ENCODE measurements at places on chromosomes 7 and 10.

- H3K36me3 ChIP-seq = no peaks in the 10 kb centered on the region
- H3K4me3 ChIP-seq = no peak overlapping the region
- H3K27ac ChIP-seq = no peak overlapping the region
- peak; percentile 88 for DNase-seq
- H3K4me1 ChIP-seq = no peaks in the 10 kb centered on the region
Observed at GRCh38 chr10:126749015-126749655, 78.6 kb upstream of the C10orf90 start.

- no peak overlapping the region for H3K4me3 ChIP-seq
- no peak overlapping the region for H3K27ac ChIP-seq
- no peak for DNase-seq
- no peaks in the 10 kb centered on the region for H3K4me1 ChIP-seq
Observed at GRCh38 chr7:108326938-108327337, 129.3 kb downstream of the NRCAM start.

GRCh38 chr10:109889867-109890266 lies 33.4 kb downstream of the XPNPEP1 start:
- no peaks in the 10 kb centered on the region for H3K36me3 ChIP-seq
- H3K4me1 ChIP-seq = peaks cover 26% of the 10 kb centered on the region
- DNase-seq = no peak
- no peak overlapping the region for H3K4me3 ChIP-seq
- no peak overlapping the region for H3K27ac ChIP-seq

- no peaks in the 10 kb centered on the region for H3K36me3 ChIP-seq
- H3K27ac ChIP-seq = no peak overlapping the region
- no peaks in the 10 kb centered on the region for H3K27me3 ChIP-seq
- no peak overlapping the region for H3K4me3 ChIP-seq
Observed at GRCh38 chr10:114310346-114310745, 71.3 kb downstream of the VWA2 start.

DNA sequence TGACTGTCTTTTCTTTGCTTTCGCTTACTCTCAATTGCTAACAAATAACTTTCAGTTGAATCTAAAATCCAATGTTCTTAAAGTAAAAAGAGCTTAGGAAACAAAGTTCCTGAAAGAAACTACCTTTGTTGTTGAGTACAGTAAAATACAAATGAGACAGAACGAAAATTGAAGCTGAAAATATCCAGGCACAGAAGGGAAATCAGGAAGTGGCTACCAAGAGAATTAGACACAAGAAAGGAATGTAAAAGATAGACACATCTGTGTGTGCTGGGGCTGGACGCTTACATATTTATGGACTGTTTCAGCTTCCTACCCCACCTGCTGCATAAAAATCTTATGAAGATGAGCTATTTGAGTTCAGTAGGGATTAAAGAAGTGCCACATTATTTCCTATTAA lies 161.7 kb upstream of the PLXDC2 start:
- H3K36me3 ChIP-seq = no peaks in the 10 kb centered on the region
- H3K4me3 ChIP-seq = no peak overlapping the region
- no peaks in the 10 kb centered on the region for H3K27me3 ChIP-seq
- H3K4me1 ChIP-seq = peaks cover 11% of the 10 kb centered on the region

- H3K4me3 ChIP-seq = no peak overlapping the region
- no peaks in the 10 kb centered on the region for H3K27me3 ChIP-seq
- peaks cover 59% of the 10 kb centered on the region for H3K4me1 ChIP-seq
- H3K27ac ChIP-seq = peak overlapping the region; percentile 62
Observed at GRCh38 chr7:137986252-137987017, 15.5 kb downstream of the CREB3L2 start.

- H3K4me3 ChIP-seq = no peak overlapping the region
- no peaks in the 10 kb centered on the region for H3K36me3 ChIP-seq
- H3K4me1 ChIP-seq = peaks cover 3% of the 10 kb centered on the region
- DNase-seq = no peak
- H3K27me3 ChIP-seq = no peaks in the 10 kb centered on the region
- H3K27ac ChIP-seq = no peak overlapping the region
Observed at GRCh38 chr10:13893926-13894325, 307.2 kb downstream of the PRPF18 start.

DNA sequence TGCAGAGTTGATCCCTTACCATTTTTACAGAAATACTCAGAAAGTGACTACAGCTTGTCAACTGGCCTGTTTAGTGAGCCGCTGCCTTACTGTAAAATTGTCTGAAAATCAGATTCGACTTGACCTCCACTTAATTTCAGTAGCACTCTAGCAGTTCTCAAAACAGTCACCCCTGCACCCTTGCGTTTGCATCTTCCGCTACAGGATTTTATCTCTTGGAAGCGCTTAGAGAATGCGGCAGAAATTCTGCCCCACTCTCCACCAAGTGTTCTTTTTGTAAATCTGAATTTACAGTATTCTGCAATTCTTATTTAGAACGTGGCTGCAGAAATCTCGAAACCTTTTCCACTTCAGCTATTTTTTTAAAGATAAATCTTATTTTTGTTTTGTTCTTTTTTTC lies 1.9 kb upstream of the TWIST1 start:
- H3K4me3 ChIP-seq = no peak overlapping the region
- no peaks in the 10 kb centered on the region for H3K36me3 ChIP-seq
- peaks cover 9% of the 10 kb centered on the region for H3K4me1 ChIP-seq
- DNase-seq = no peak
- no peaks in the 10 kb centered on the region for H3K27me3 ChIP-seq

DNA sequence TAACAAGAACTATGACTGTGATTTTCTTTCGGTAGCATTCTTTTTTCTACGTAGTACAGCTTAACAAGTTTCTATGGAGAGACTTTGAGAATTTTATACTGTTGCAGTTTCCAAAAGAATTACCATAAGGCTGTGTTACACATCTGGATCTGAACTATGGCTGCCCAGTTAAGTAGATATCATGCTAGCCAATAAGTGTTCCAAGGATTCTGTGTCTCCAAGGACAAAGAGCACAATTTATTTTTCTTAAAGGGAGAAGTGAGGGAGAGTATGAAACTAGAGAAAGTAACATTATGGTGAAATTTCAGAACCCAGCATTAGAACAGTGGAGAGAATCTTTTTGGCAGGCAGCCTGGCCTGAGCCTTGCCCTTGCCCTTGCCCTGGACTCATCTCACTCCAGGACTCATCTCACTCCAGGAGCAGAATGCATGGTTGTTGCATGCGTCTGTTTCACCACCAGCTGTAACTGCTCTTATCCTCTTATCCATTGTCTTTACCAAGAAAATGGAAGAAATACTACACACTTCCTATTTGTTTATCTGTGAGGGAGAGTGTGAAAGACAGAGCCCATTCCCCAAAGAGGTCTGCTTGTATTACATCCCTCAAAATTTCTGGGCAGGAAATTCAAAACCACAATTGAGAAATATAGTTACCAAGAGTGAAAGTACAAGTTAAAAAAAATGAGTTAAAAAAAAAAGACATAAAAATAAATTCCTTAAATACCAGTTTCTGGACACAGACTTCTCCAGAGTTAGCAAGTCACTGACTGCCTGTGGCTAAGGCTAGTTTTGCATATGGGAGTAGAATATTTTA lies 1067.5 kb downstream of the NRG3 start:
- DNase-seq = peak; percentile 46
- H3K36me3 ChIP-seq = no peaks in the 10 kb centered on the region
- H3K4me1 ChIP-seq = peaks cover 4% of the 10 kb centered on the region
- H3K4me3 ChIP-seq = no peak overlapping the region
- no peak overlapping the region for H3K27ac ChIP-seq

- H3K36me3 ChIP-seq = no peaks in the 10 kb centered on the region
- DNase-seq = no peak
- no peaks in the 10 kb centered on the region for H3K4me1 ChIP-seq
- no peak overlapping the region for H3K4me3 ChIP-seq
- H3K27ac ChIP-seq = no peak overlapping the region
Observed at GRCh38 chr10:64014281-64014680, 493.1 kb downstream of the REEP3 start.

GRCh38 chr10:77553311-77553710 lies 84.3 kb downstream of the KCNMA1 start:
- no peak overlapping the region for H3K4me3 ChIP-seq
- no peaks in the 10 kb centered on the region for H3K36me3 ChIP-seq

- DNase-seq = peak; percentile 72
- H3K27ac ChIP-seq = peak overlapping the region; percentile 12
- peaks cover 16% of the 10 kb centered on the region for H3K4me1 ChIP-seq
- no peaks in the 10 kb centered on the region for H3K36me3 ChIP-seq
Observed at GRCh38 chr10:5692461-5693358, 8.1 kb downstream of the TASOR2 start.

DNA sequence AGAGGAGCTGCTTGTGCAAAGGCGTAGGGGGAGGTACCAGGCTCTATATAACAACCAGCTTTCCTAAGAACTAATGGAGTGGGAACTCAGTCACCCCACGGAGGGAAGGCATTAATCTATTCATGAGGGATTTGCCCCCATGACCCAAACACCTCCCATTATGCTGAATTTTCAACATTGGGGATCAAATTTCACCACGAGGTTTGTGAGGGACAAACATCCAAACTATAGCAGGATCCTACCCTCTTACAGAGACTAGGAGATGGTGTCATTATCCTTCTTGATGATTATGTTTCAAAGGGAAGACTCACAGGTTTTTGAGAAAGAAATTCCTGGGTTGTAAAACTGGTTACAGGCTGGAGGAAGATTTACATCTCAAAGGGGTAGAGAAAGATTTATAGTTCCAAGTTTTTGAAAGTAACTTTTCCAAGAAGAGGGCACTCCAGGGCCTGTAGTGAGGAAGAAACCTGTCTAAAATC lies 295.0 kb upstream of the DKK1 start:
- H3K27ac ChIP-seq = no peak overlapping the region
- H3K4me1 ChIP-seq = no peaks in the 10 kb centered on the region
- H3K36me3 ChIP-seq = no peaks in the 10 kb centered on the region
- no peak for DNase-seq

GRCh38 chr7:113207931-113208330 lies 89.6 kb upstream of the SMIM30 start:
- H3K36me3 ChIP-seq = no peaks in the 10 kb centered on the region
- no peak overlapping the region for H3K4me3 ChIP-seq
- no peaks in the 10 kb centered on the region for H3K4me1 ChIP-seq
- H3K27ac ChIP-seq = no peak overlapping the region

GRCh38 chr10:1567152-1567551 lies 170.2 kb downstream of the ADARB2 start:
- no peaks in the 10 kb centered on the region for H3K36me3 ChIP-seq
- H3K4me3 ChIP-seq = no peak overlapping the region
- no peak overlapping the region for H3K27ac ChIP-seq
- no peaks in the 10 kb centered on the region for H3K4me1 ChIP-seq

GRCh38 chr10:49363309-49364031 lies 32.4 kb downstream of the DRGX start:
- H3K4me3 ChIP-seq = no peak overlapping the region
- no peak overlapping the region for H3K27ac ChIP-seq
- H3K36me3 ChIP-seq = no peaks in the 10 kb centered on the region
- no peak for DNase-seq
- no peaks in the 10 kb centered on the region for H3K27me3 ChIP-seq

DNA sequence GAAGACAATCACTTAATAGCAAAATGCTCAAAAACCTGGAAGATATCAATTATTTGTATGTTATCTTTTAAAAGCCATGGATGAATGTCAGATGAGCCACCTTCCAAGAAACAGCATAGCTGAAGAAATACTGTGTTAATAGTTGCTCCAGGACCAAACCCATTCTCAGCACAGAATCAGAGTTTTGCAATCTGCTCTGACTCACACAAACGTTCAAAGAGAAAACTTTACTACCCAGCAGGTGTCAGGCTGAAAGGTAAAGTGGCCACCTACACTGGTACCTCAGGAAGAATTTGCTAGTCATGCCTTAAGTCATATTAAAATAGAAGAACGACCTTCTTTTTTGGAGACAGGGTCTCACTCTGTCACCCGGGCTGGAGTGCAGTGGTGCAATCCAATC lies 526.5 kb downstream of the PARD3 start:
- no peaks in the 10 kb centered on the region for H3K27me3 ChIP-seq
- H3K36me3 ChIP-seq = no peaks in the 10 kb centered on the region
- H3K27ac ChIP-seq = no peak overlapping the region
- no peak for DNase-seq
- no peak overlapping the region for H3K4me3 ChIP-seq

DNA sequence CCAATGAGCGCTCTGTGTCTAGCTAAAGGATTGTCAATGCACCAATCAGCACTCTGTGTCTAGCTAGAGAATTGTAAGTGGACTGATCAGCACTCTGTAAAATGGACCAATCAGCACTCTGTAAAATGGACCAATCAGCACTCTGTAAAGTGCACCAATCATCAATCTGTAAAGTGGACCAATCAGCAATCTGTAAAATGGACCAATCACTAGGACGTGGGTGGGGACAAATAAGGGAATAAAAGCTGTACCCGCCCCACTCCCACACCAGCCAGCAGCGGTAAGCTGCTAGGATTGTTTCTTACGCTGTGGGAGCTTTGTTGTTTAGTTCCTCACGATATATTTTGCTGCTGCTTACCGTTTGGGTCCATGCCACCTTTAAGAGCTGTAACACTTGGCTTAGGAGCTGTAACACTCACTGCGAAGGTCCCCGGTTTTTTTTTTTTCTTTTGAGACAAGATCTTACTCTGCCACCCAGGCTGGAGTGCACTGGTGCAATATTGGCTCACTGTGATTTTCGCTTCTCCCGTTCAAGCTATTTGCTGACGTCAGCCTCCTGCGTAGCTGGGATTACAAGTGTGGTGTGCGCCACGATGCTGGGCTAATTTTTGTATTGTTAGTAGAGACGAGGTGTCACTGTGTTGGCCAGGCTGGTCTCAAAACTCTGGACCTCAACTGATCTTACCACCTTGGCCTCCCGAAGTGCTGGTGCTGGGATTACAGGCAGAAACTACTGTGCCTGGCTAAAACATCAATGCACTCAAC lies 184.8 kb downstream of the PTPN20 start:
- H3K27ac ChIP-seq = no peak overlapping the region
- DNase-seq = peak; percentile 66
- H3K4me3 ChIP-seq = peak overlapping the region; percentile 7
- no peaks in the 10 kb centered on the region for H3K4me1 ChIP-seq
- no peaks in the 10 kb centered on the region for H3K27me3 ChIP-seq
- H3K36me3 ChIP-seq = no peaks in the 10 kb centered on the region

- H3K4me3 ChIP-seq = no peak overlapping the region
- no peak overlapping the region for H3K27ac ChIP-seq
- no peaks in the 10 kb centered on the region for H3K27me3 ChIP-seq
- no peak for DNase-seq
- peaks cover 4% of the 10 kb centered on the region for H3K4me1 ChIP-seq
Observed at GRCh38 chr10:133221331-133221730, 8.7 kb upstream of the UTF1 start.

GRCh38 chr10:99709480-99710229 lies 22.3 kb downstream of the COX15 start:
- H3K36me3 ChIP-seq = no peaks in the 10 kb centered on the region
- H3K4me3 ChIP-seq = no peak overlapping the region
- peak overlapping the region; percentile 52 for H3K27ac ChIP-seq
- no peak for DNase-seq

GRCh38 chr10:29166713-29167112 lies 122.2 kb upstream of the LYZL1 start:
- no peak for DNase-seq
- H3K4me3 ChIP-seq = no peak overlapping the region
- no peaks in the 10 kb centered on the region for H3K36me3 ChIP-seq

Measured in testis (tissue), 5 donors.